ENCODE measurements at places on chromosomes 2 and 18. TPM values are rescaled to one million over a fixed set of nuclear protein-coding genes. Genes with fewer than 3 reads are reported as not detected.

Gene RNF149
- total RNA-seq, result 38.5 TPM

Gene AGXT
- total RNA-seq, result not detected

Gene CLIP4
- total RNA-seq, result 45.3 TPM

Gene G6PC2
- total RNA-seq, result not detected

Gene TOGARAM2
- under 0.01 TPM for total RNA-seq

Gene C18orf54
- 3.9 TPM for total RNA-seq

Gene RBM43
- 8.0 TPM for total RNA-seq

Gene LRRC30
- total RNA-seq, result not detected

Gene SH3RF3
- total RNA-seq, result 6.3 TPM

Gene MAP3K19
- not detected for total RNA-seq

Gene LYPD6B
- total RNA-seq, result not detected

Gene GPR55
- total RNA-seq, result not detected

Gene DTYMK
- total RNA-seq, result 24.1 TPM

Gene WDPCP
- total RNA-seq, result 13.7 TPM

Gene POLR1A
- 12.3 TPM for total RNA-seq

Gene ANKRD53
- total RNA-seq, result 0.37 TPM

Gene NEU4
- total RNA-seq, result not detected

Gene GULP1
- total RNA-seq, result 62.0 TPM

Gene TSHZ1
- 4.2 TPM for total RNA-seq

Gene POTEF
- total RNA-seq, result not detected

Gene SIX3
- total RNA-seq, result not detected

Gene UGT1A9
- not detected for total RNA-seq

Gene MRPS5
- 39.3 TPM for total RNA-seq

Gene LYPD6
- 0.13 TPM for total RNA-seq

Gene PROKR1
- under 0.01 TPM for total RNA-seq

Gene KRTCAP3
- total RNA-seq, result 0.13 TPM

Gene IL36G
- not detected for total RNA-seq

Gene WDR35
- total RNA-seq, result 15.6 TPM

Gene IL18RAP
- not detected for total RNA-seq

Gene TFPI
- total RNA-seq, result 437 TPM

Gene LRATD1
- 0.26 TPM for total RNA-seq

Gene SERPINB3
- total RNA-seq, result not detected

Gene ASB18
- not detected for total RNA-seq

Gene CDH2
- total RNA-seq, result 57.3 TPM

Gene GPBAR1
- total RNA-seq, result not detected

Gene RAB6D
- not detected for total RNA-seq

Gene RAB6C
- total RNA-seq, result under 0.01 TPM

Gene MOGAT1
- not detected for total RNA-seq

Gene SLC35F6
- 26.7 TPM for total RNA-seq

Gene CXXC1
- 34.5 TPM for total RNA-seq

Gene RAMP1
- total RNA-seq, result 14.9 TPM

Gene RAPGEF4
- 2.2 TPM for total RNA-seq

Gene REG1A
- not detected for total RNA-seq

Gene PER2
- total RNA-seq, result 5.0 TPM

Gene ADRA2B
- total RNA-seq, result not detected

Gene ZNF514
- total RNA-seq, result 11.4 TPM

Gene NOSTRIN
- total RNA-seq, result under 0.01 TPM

Gene SERPINB12
- total RNA-seq, result not detected

Gene CNDP2
- 37.9 TPM for total RNA-seq

Gene CERKL
- 0.13 TPM for total RNA-seq

Gene MIB1
- 57.1 TPM for total RNA-seq

Gene NR4A2
- total RNA-seq, result 9.4 TPM

Gene CD8B2
- not detected for total RNA-seq

Gene ADGRF3
- 0.26 TPM for total RNA-seq

Gene ABCG5
- under 0.01 TPM for total RNA-seq
